ENCODE measurements at places on chromosomes 4 and X. TPM values are rescaled to one million over a fixed set of nuclear protein-coding genes. Genes with fewer than 3 reads are reported as not detected.

SHROOM4 gene
- 2.3 TPM for total RNA-seq

DNA sequence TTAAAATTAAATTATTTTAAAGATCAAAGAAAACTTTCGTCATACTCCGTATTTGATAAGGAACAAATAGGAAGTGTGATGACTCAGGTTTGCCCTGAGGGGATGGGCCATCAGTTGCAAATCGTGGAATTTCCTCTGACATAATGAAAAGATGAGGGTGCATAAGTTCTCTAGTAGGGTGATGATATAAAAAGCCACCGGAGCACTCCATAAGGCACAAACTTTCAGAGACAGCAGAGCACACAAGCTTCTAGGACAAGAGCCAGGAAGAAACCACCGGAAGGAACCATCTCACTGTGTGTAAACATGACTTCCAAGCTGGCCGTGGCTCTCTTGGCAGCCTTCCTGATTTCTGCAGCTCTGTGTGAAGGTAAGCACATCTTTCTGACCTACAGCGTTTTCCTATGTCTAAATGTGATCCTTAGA lies at the start of gene CXCL8:
Gene CXCL8, plus strand, starts transcription at position 217 of the 426 bp plus-strand sequence. Its CDS starts 90 bp downstream, at position 307.
- H3K4me3 ChIP-seq: no peak within 1 kb of the TSS
- H3K4me1 ChIP-seq: peaks cover 9% of the 10 kb centered on the region
- DNase-seq: peak; percentile 73
- H3K27ac ChIP-seq: no peak within 1 kb of the TSS

GRCh38 chr4:124974152-124974551 lies 261.6 kb upstream of the ANKRD50 start:
- no peak overlapping the region for H3K27ac ChIP-seq
- H3K27me3 ChIP-seq: no peaks in the 10 kb centered on the region
- no peaks in the 10 kb centered on the region for H3K36me3 ChIP-seq

DGKK gene
- not detected for total RNA-seq

DNA sequence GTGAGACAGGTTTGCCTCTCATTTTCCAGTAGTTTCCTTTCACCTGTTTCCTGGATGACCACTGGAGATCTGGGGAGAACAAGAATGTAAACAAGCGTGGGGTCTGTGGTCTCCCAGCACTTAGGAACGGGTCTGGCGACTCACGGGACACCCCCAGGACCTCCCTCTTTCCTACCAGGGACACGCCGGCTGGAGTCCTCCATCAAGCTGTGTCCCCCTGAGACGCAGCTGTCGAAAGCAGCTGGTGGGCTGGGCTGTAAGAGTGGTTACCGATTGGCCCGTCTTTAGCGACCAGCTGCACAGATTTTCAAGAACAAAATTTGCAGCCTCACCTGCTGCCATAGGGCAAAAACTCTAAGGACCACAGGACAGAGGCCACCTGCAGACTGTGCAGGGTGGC lies 11.9 kb downstream of the LRPAP1 start:
- H3K27ac ChIP-seq: no peak overlapping the region
- DNase-seq: no peak
- H3K27me3 ChIP-seq: no peaks in the 10 kb centered on the region
- H3K36me3 ChIP-seq: peaks cover 100% of the 10 kb centered on the region
- no peak overlapping the region for H3K4me3 ChIP-seq
- no peaks in the 10 kb centered on the region for H3K4me1 ChIP-seq

DNA sequence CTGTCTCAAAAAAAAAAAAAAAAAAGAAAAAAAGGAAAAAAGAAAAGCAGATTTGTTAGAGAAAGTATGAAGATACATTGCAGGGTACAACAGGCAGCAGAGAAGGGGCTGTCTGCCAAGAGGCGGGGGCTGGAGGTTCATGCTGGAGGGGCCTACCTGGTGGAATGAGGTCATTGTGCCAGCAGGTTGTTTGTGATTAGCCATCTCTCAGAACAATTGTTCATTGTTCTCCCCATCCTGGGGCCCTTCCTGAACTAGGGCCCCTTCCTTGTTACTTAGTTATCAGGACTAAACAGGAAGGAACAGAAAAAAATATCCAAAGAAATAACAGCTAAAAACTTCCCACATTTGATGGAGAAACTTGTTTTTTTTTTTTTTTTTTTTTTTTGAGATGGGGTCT lies 14.0 kb upstream of the GPKOW start:
- H3K36me3 ChIP-seq: no peaks in the 10 kb centered on the region
- DNase-seq: no peak
- no peak overlapping the region for H3K4me3 ChIP-seq
- no peaks in the 10 kb centered on the region for H3K4me1 ChIP-seq
- no peaks in the 10 kb centered on the region for H3K27me3 ChIP-seq
- no peak overlapping the region for H3K27ac ChIP-seq

GRCh38 chr4:2103843-2104547 lies 44.9 kb downstream of the NAT8L start:
- no peak for DNase-seq
- H3K4me3 ChIP-seq: no peak overlapping the region
- no peaks in the 10 kb centered on the region for H3K36me3 ChIP-seq
- H3K27ac ChIP-seq: no peak overlapping the region
- H3K27me3 ChIP-seq: no peaks in the 10 kb centered on the region
- no peaks in the 10 kb centered on the region for H3K4me1 ChIP-seq

DNA sequence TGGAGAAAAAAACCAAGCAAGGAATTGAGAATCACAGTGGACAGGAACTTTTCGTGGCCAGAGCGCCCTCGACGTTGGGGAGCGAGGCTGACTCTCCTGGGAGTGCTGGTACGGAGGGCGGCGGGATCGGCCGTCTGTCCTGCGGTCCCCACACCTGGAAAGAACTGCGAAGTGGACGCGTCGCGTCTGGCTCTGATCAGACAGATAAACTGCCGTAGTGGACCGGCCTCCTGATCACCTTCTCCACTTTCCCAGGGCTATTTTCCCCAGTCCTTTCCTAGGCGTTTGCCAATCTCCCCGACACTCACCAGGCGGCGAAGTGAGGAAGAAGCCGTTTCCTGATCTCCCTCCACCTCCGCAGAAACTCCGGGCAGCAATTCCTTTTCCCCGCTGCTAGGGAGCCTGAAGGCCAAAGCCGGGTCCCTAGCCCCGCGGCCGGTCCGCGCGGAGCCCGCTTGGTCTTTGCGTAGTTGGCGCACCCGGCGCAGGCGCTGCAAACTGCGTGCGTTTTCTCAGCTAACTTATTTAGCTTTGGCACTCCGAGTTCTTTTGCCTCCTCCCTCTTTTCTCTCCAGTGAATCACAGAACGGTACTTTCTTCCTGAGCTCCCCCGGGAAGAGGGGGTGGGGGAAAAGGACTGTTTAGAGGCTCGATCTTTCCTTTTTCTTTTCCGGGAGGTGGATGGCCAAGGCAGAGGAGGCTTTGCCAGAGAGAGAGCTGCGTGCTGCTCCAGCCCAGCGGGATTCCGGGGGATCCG lies at the start of gene ARSJ:
Gene ARSJ, minus strand, starts transcription at position 500 of the 757 bp plus-strand sequence. CDS start 813 bp downstream, outside the sequence.
- H3K27ac ChIP-seq: peak within 1 kb of the TSS; percentile 71
- no peaks in the 10 kb centered on the region for H3K27me3 ChIP-seq
- H3K4me3 ChIP-seq: peak within 1 kb of the TSS; percentile 62
- DNase-seq: no peak
- H3K36me3 ChIP-seq: no peaks in the 10 kb centered on the region

GRCh38 chr4:63393544-63393943 lies 1015.7 kb downstream of the TECRL start:
- no peak overlapping the region for H3K27ac ChIP-seq
- H3K27me3 ChIP-seq: no peaks in the 10 kb centered on the region
- no peaks in the 10 kb centered on the region for H3K36me3 ChIP-seq
- H3K4me1 ChIP-seq: no peaks in the 10 kb centered on the region
- H3K4me3 ChIP-seq: no peak overlapping the region

- H3K4me3 ChIP-seq: no peak overlapping the region
- no peaks in the 10 kb centered on the region for H3K27me3 ChIP-seq
- H3K27ac ChIP-seq: no peak overlapping the region
- DNase-seq: no peak
- no peaks in the 10 kb centered on the region for H3K36me3 ChIP-seq
Observed at GRCh38 chr4:97238956-97239666, 904.2 kb downstream of the STPG2 start.

GRCh38 chr4:125527681-125528080 lies 212.9 kb downstream of the FAT4 start:
- no peaks in the 10 kb centered on the region for H3K36me3 ChIP-seq
- H3K4me1 ChIP-seq: no peaks in the 10 kb centered on the region
- no peak overlapping the region for H3K4me3 ChIP-seq
- H3K27ac ChIP-seq: no peak overlapping the region
- no peaks in the 10 kb centered on the region for H3K27me3 ChIP-seq

DNA sequence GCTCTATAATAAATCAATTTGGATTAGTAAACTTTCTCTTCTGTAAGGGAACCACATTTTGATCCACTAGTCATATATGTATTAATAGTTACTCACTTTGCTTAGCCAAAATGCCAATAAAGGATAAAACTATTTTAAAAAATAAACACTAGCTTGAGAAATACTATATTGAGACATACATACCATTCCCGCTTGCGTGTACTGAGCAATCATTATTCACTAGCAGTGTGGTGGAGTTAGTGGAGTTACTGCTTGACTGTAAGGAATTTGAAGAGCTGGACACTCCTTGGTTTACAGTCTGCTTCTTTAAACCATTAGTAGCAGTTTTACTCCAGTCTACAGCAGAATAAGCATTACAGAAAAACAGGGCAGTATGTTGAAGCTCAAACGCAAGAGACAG lies 10.8 kb upstream of the PHKA2 start:
- H3K27me3 ChIP-seq: no peaks in the 10 kb centered on the region
- no peaks in the 10 kb centered on the region for H3K4me1 ChIP-seq
- H3K27ac ChIP-seq: no peak overlapping the region
- no peak overlapping the region for H3K4me3 ChIP-seq

GRCh38 chrX:110384490-110384889 lies 25.8 kb downstream of the RTL9 start:
- H3K4me1 ChIP-seq: no peaks in the 10 kb centered on the region
- DNase-seq: no peak
- H3K27me3 ChIP-seq: no peaks in the 10 kb centered on the region
- H3K36me3 ChIP-seq: no peaks in the 10 kb centered on the region
- no peak overlapping the region for H3K4me3 ChIP-seq
- no peak overlapping the region for H3K27ac ChIP-seq

CHRNA9 gene
- not detected for total RNA-seq

TEX11 gene
- not detected for total RNA-seq

GRCh38 chr4:41363384-41363981 lies 106.8 kb downstream of the UCHL1 start:
- H3K27ac ChIP-seq: peak overlapping the region; percentile 78
- no peaks in the 10 kb centered on the region for H3K27me3 ChIP-seq
- no peaks in the 10 kb centered on the region for H3K36me3 ChIP-seq
- H3K4me3 ChIP-seq: no peak overlapping the region
- H3K4me1 ChIP-seq: peaks cover 56% of the 10 kb centered on the region

LEF1 gene
- total RNA-seq: 23.4 TPM

GRCh38 chrX:71102292-71102691 lies 4.2 kb downstream of the CXorf65 start:
- H3K4me1 ChIP-seq: peaks cover 8% of the 10 kb centered on the region
- H3K4me3 ChIP-seq: no peak overlapping the region
- H3K27ac ChIP-seq: no peak overlapping the region
- no peaks in the 10 kb centered on the region for H3K27me3 ChIP-seq
- no peak for DNase-seq
- no peaks in the 10 kb centered on the region for H3K36me3 ChIP-seq

- no peak for DNase-seq
- H3K4me3 ChIP-seq: no peak overlapping the region
- no peaks in the 10 kb centered on the region for H3K27me3 ChIP-seq
- no peaks in the 10 kb centered on the region for H3K4me1 ChIP-seq
- H3K27ac ChIP-seq: no peak overlapping the region
- H3K36me3 ChIP-seq: no peaks in the 10 kb centered on the region
Observed at GRCh38 chr4:5448221-5448620, 260.1 kb downstream of the EVC2 start.

FAM53A gene
- total RNA-seq: 8.0 TPM

IL1RAPL1 gene
- total RNA-seq: not detected

DNA sequence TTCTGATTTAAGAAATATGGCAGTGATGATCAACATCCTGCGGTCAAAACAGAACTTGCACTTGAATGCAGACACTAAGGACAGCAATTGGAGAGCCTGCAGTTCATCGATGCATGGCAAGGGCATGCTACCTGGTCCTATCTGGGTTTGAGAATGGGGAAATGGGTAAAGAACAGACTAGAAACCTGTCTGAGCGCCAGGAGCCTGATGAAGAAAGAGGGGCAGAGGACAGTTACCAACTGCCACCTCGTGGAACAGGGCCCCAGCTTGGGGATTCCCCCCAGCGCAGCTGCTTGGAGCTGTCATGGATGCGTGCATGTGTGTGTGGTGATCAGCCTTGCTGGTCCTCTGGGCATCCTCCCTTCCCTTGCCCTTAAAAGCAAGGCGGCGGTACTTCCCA lies 30.2 kb upstream of the NKRF start:
- H3K4me1 ChIP-seq: no peaks in the 10 kb centered on the region
- H3K27me3 ChIP-seq: no peaks in the 10 kb centered on the region
- no peak overlapping the region for H3K4me3 ChIP-seq
- no peak overlapping the region for H3K27ac ChIP-seq
- H3K36me3 ChIP-seq: no peaks in the 10 kb centered on the region

CT45A10 gene
- not detected for total RNA-seq

WNK3 gene
- total RNA-seq: 0.34 TPM

DNA sequence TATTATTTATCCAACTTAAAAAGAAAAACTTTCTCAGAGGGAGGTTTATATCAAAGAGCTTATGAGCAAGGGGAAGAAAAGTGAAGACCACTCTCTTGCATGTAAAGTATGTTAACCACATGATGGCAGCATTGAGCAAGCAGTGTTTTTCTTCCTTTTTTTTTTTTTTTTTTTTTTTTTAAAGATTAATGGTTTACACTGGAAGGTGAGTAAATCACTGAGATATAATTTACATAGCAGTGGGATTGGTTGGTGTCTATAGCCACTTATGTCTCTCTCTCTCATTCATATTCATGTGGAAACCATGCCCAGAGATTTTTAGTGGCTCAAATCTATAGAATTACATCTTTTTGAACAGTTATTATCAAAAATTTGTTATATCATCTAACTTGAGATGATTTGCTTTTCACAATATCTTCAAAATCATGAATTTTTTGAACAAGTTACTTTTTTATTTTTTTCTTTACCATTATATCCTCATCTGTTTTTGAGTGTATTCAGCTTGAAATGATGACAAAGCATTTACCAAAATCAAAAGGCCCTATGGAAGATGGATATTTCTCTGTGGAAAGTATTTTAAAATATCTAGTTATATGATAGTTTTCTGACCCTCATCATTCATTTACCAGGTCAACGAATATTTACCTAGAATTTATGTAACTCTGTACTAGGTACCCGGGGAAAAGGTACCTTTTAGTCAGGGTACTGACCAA lies 31.6 kb downstream of the MTHFD2L start:
- H3K36me3 ChIP-seq: no peaks in the 10 kb centered on the region
- H3K4me1 ChIP-seq: no peaks in the 10 kb centered on the region
- no peak overlapping the region for H3K27ac ChIP-seq
- no peak for DNase-seq

CYLC1 gene
- total RNA-seq: not detected

- H3K27ac ChIP-seq: no peak overlapping the region
- no peaks in the 10 kb centered on the region for H3K4me1 ChIP-seq
- no peaks in the 10 kb centered on the region for H3K27me3 ChIP-seq
- H3K4me3 ChIP-seq: no peak overlapping the region
Observed at GRCh38 chrX:130728208-130728607, 174.8 kb downstream of the ENOX2 start.

Data from suprapubic skin (tissue), 4 donors.